Progenitor cell of endocrine pancreas (in vitro differentiated cells): ENCODE measurements at places on chromosomes 16 and 17.

DNA sequence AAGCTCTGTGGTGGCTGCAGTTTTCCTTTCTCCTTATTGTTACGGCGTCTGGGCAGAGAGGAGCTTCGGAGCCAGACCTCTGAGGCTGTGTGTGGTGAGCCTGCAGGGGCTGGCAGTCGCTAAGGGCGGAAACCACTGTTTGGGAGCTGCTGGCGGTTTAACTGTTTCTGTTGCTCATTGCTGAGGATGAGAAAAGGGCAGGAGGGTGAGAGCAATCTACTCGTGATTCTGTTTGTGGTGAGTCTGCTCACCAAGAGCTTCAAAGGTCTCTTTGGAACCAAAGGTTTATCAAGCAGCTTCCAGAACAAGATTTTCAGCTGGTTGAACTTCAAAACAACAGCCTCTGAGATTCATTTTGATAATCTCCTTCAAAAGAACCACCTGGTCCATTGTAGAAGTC is 143.9 kb downstream of the ANKFN1 start:
- no peak for DNase-seq

- no peak for DNase-seq
Observed at GRCh38 chr17:29124925-29125273, 55.3 kb downstream of the MYO18A start.

DNA sequence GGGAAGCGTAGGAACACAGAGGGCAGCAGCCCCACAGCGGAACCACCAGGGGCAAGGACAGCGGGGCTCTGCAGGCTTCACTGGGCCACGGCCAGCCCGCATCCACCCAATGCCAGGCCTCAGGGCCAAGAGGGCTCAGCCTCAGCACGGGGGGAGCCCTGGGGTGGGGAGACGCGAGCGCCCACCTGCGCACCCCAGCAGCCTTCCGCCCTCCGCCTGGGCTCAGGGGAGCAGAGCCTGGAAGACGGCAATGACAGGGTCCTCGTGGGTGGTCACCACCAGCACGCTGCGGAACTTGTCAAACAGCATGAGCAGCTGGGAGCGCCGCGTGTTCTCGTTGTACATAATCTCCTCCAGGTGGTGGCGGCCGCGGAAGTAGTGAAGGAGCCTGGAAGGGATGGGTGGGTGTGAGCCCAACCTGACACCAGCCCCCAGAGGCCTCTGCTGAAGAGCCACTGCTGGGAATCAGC is 8.5 kb downstream of the MPG start:
- DNase-seq, result no peak

DNA sequence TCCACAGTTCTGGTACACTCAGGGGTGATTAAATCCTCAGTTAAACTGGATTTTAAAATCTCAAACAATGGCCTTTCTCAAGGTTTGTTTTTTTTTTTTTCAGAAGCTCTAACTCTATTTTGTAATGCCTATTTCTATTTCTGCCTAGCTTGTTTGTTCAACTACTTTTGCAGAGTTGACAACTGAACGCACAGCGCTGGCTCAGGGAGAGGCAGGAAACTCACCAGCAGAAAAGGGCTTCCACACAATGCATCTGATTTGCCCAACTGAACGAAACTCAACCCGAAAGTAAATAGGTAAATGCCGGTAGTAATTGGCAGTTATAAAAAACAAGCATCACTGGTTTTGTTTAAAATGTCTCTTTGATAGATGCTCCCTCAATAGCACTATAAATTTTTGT is 52.7 kb upstream of the CNEP1R1 start:
- DNase-seq, result no peak

DNA sequence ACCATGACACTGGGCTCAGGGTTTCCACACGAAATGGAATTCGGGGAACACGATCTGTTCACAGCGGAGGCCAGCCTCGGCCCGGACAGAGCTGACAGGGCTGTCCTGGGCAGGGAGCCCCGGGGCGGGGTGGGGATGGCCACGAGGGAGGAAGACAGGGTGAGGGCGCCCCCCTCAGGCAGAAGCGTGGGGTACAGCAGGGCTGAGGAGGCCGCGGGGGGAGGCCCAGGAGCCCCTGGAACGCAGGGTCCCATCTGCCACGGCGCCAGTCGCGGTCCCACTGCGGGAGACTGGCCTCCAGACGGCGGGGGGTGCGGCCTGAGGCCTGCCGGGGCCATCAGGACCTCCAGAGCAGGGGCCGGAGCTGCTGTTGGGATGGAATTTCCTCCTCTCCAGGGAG is 75.9 kb downstream of the LMF1 start:
- no peak for DNase-seq

DNA sequence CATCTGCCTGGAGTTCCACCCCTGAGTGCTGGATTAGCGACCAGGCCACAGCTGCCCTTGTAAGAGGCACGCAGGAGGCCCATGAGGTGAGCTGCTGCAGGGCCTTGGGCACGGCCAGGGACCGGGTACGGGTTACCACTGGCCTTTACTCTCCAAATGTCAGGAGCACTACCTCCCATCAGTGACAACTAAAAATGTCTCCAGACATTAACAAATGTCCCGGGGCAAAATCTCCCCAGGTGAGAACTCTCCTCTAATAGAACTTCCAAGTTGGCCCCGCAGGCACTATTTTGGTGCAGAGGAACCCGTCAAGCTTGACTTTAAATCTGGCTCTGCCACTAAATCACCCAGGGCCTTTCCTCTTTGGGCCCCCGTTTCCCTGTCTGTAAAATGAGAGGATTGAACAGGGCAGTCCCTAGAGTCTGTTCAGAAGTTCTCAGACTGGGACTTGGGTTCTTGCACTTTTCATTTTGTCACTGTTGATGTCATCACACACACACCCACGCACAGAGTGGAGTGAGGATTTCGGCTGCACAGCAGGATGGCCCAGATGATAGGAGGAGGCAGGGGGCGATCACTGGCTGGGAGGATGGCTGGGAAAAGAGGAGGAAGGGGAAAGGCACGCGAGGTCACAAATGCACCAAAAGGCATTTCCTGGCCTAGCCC is 24.5 kb upstream of the MAPT start:
- DNase-seq, result no peak

DNA sequence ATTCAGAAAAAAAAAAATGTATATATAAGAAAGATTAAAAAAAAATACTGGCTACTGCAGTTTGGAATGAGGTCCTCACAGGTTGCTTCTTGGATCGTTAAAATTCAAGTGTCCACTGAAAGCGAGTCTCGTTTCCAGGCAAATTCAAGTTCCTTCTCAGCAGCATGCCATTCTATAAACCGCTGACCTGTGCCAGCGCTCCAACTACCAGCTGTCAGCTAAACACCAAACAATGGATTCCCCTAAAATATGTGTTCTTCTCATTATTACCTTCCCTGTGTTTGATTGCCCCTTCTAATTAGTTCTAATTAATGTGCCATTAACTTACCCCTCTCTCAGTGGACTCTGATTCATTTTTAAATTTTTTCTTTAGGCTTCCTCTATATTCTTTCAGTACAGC is 92.4 kb downstream of the DNAH9 start:
- DNase-seq, result no peak

DNA sequence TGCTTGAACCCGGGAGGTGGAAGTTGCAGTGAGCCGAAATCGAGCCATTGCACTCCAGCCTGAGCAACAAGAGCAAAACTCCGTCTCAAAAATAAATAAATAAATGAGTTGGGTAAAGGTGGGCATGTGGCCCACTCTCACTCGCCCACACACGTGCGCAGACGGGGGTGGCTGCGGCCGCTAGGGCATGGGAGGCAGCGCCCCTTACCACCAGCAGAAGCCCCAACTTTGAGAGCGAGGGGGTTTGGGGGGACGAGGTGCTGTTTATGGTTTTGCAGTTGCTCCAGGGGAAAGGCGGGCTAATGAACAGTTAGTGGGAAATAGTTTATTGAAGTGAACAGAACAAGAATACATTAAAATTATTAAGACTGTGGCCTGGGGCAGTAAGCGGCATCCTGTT is 14.9 kb upstream of the RBFOX3 start:
- DNase-seq, result no peak

- DNase-seq, result no peak
Observed at GRCh38 chr17:44983563-44983962, 15.5 kb upstream of the C1QL1 start.

DNA sequence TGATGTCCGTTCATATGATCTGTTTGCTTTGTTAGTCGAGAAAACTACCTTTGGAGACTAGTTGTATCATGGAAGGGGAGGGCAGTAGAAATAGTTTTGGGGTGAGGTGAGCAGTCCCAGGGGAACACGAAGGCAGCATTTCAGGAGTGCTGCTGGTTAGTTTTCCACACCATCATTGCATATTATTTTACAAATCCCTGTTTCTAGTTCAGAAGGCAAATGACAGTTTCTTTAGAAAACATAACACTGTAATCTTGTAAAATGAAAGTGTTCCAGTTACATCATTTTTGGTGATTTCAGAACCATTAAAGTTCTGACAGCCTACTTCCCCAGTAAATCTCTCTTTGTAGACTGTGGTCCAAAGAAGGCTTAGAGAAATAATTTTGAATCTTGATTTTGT is 25.4 kb downstream of the BANP start:
- no peak for DNase-seq

GRCh38 chr16:52912565-52913173 is 140.0 kb downstream of the CHD9NB start:
- peak; percentile 61 for DNase-seq

DNA sequence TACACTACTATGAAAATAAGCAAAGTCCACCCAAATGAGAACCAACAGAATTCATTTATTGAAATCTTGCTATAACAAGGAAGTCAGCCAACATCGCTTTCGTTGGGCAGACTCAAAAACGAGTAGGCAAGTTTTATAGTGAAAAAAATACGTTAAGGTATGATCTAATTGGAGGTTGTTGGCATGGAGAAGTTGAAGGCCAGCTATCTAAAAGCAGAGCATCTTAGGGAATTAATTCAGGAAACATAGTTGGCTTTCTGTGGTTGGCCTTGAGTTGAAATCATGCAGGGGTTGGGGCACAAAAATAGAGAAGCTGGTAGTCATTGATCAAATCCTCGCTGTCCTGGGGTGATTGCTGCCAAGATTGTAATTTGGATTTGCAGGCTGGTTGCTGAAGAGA is 118.3 kb downstream of the PPM1E start:
- DNase-seq, result no peak

- DNase-seq, result no peak
Observed at GRCh38 chr16:71338632-71339031, 19.9 kb upstream of the CALB2 start.

- DNase-seq, result no peak
Observed at GRCh38 chr17:43936434-43936833, 5.8 kb downstream of the PPY start.

GRCh38 chr16:57066625-57067024 is 25.8 kb upstream of the CPNE2 start:
- no peak for DNase-seq

GRCh38 chr16:55508271-55508921 is 476 bp upstream of the LPCAT2 start:
- DNase-seq, result no peak

DNA sequence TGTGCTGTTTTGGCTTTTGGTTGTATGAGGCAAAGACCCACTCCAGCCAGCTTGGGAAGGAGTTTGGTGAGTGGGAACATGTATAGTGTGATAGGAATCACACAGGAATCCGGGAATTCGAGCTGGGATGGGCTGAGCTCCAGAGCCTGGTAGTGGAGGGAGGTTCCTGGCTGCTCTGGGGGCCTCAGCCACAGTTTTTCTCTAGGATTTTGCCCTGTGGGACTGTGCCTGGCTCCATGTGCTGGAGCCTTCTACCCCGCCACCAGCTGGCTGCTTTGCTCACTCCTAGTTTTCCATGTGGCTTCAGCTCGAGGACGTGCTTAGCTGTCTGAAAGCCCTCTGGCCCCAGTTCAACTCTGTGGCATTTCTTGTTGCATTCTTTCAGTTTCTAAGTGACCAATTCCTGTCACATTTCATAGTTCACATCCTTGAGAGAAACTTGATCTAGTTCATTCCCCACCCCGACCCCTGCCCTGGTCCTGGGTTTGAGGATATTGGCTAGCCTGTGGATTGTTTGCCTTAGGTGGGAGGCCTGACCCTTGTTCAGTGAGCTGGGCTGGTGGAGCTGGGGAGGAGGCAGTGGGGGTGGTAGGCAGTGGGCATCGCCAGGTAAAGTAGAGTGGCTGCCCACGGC is 5.0 kb downstream of the SEC14L1 start:
- DNase-seq, result no peak

DNA sequence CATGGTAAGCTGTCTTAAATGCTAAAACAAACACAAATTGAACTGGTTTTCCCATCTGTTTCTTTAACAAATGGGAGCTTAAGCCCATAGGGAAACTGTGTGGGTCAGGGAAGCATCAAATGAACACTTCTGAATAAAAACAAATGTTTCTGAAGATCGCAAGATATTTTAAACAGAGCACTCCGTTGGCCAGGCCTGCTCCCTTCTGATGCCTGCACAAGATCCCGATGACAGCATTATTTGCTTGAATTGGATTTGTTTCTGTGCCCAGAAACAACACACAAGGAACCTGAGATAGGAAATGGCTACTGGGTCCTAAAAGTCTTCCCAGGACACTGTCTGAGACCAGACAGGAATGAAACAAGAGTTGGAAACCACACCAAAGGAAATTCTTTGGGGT is 425.8 kb upstream of the ZFHX3 start:
- DNase-seq, result no peak

- DNase-seq, result no peak
Observed at GRCh38 chr17:56700919-56701420, 107.5 kb downstream of the NOG start.

- no peak for DNase-seq
Observed at GRCh38 chr17:82031885-82032627, 578 bp downstream of the RAC3 start.

DNA sequence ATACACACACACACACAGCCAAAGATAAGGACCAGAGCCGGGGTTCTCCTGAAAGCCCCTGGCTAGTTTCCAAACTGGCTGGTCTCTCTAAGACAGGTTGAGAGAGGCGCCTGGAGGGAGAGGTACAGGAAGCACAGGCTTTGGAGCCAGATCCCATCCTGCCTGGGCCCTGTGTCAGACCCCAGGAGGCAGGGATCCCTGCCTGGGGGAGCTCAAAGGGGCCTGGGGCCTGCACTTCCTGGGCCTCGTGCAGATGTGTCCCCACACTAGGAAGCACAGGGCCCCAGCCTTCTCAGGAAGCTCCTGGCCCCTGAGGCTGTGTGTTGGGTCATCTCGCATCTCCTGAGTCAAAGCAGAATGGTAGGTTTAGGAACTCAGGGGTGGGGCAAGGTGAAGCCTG is 16.0 kb downstream of the SLC5A10 start:
- no peak for DNase-seq

GRCh38 chr16:22912654-22913053 is 98.7 kb downstream of the HS3ST2 start:
- DNase-seq, result no peak

DNA sequence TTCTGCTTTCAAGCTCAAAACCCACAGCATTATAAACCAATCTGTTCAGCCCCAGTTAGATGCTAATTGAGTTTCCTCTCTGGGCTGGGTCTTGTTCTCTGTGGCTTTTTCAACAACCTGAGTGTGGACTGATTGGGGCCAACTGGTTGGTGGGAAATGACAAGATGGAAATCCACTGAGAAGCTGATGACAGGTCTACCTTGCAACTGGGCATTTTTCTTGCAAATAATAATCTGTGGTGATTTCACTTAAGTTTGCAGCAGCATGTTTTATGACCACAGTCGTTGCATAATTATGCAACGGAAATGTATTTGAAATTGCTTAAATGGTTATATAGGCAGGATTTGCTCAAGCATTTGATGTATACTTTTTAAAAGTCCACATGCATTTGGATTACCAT is 69.9 kb downstream of the AKAP1 start:
- DNase-seq, result no peak
